Large intestine (tissue), 12 donors: ENCODE measurements at places on chromosomes 1 and 21. TPM values are rescaled to one million over a fixed set of nuclear protein-coding genes. Genes with fewer than 3 reads are reported as not detected.

Gene CCT8
- polyA plus RNA-seq = 213 TPM

Gene SPRR2B
- not detected for polyA plus RNA-seq

Gene MIGA1
- polyA plus RNA-seq = 18.4 TPM

Gene ZNF644
- polyA plus RNA-seq = 37.6 TPM

Gene CCDC190
- 0.07 TPM for polyA plus RNA-seq

Gene SELP
- polyA plus RNA-seq = 1.8 TPM

DNA sequence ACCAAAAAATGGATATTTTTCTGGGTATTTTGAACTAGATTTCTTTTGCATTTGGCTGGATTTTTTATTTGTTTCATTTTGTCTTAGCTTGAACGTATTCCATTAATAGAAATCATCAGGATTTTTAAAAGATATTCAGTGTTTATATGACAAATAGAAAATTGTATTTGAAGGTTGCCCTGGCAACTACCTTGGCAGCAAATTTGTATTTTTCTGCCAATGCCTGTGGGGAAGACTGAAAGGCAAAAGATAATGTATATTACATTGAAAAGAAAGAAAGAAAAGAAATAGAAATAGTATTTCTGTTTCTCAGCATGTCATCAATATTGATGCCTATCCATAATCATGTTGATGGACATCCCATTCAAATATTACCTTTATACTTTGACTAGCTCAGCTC is 16.8 kb downstream of the VCAM1 start:
- DNase-seq = no peak

GRCh38 chr21:42200906-42201614 is 17.9 kb upstream of the ABCG1 start:
- no peak for DNase-seq

DNA sequence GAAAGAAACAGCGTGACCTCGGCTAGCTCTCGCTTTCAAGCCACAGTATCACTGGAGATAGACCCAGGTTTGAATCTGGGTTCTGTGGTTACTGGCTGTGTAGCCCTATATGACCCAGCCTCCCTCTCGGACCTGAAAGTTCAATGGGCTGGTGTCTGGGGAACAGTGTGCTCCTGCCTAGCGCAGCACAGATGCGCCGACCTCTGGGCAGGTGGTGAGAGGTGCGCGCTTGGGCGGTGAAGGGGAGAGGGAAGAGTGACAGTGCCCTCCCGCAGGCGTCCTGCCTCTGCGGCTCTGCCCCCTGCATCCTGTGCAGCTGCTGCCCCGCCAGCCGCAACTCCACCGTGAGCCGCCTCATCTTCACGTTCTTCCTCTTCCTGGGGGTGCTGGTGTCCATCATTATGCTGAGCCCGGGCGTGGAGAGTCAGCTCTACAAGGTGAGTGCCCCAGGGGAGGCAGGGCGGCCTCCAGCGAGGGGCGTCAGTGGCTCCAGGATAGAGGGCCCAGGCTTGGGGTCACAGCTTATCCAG is 10.5 kb downstream of the SERINC2 start:
- no peak for DNase-seq

GRCh38 chr1:1066403-1067283 is 7.5 kb downstream of the RNF223 start:
- no peak for DNase-seq

GRCh38 chr21:33332143-33332542 is 7.4 kb downstream of the IFNAR1 start:
- DNase-seq = no peak

GRCh38 chr1:28135371-28136168 is 40.9 kb downstream of the PTAFR start:
- no peak for DNase-seq

GRCh38 chr1:54487571-54488050 is 60.4 kb upstream of the ACOT11 start:
- DNase-seq = no peak
